T-helper 22 cell (primary cell): ENCODE measurements at places on chromosomes 2 and 18.

GRCh38 chr2:101782427-101782792, 84.9 kb downstream of the MAP4K4 start:
- no peak for DNase-seq

- no peak for DNase-seq
Observed at GRCh38 chr2:2502201-2502549, 171.1 kb upstream of the MYT1L start.

GRCh38 chr2:118242216-118242615, 153.9 kb downstream of the INSIG2 start:
- DNase-seq = no peak

- DNase-seq = no peak
Observed at GRCh38 chr18:34115409-34116081, 109.2 kb downstream of the NOL4 start.
